Activated CD4-positive, alpha-beta T cell treated with anti-CD3 and anti-CD28 coated beads, Interleukin-10, Interleukin-2, amounts not matched to agents 100 ng/mL and 50 ng/mL, durations not matched to agents 16 hours and 8 hours (primary cell): ENCODE measurements at places on chromosomes 5 and 9.

- no peak for DNase-seq
Observed at GRCh38 chr9:109923806-109924205, 143.8 kb downstream of the PALM2AKAP2 start.

GRCh38 chr5:164027738-164028137 lies 522.3 kb downstream of the MAT2B start:
- DNase-seq = no peak

GRCh38 chr9:127975376-127976315 lies 5.1 kb downstream of the EEIG1 start:
- no peak for DNase-seq

- DNase-seq = no peak
Observed at GRCh38 chr5:134245101-134245604, 19.3 kb upstream of the PPP2CA start.

DNA sequence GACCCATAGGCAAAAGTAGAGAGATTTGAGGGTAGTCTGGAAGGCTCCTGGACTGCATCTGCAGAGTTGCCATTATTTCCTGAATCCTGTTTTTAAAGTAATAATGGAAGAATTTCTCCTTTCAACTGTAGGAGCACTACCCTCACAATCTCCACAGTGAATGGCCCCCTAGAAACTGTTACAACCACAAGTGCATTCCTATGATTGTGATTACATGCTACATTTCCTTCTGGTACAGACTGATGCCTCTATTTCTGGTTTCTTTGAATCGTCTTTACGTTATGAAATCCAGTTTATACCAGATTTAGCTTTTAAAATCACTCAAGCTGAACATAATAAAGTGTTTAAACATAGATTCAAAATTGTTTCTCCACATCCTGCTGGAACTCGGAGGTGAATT lies 49.4 kb downstream of the FRMPD1 start:
- DNase-seq = no peak

DNA sequence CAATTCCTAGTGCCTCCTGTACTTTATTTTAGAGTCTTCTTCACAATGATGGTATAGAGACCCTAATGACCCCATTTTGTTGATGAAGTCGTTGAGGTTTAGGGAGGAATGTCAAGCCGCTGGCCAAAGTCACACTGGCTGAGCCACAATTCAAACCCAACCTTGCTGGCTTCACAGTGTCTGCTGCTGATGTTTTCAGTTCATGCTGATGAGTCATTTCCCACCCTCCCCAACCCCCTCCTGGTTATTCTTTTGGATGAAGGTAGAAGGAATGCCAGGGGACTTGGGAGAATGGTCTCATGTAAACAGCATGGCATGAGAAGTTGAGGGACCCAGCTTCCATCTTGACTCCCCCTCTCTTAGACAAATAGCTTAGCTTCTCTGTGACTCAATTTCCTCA lies 68.6 kb downstream of the TMEM252 start:
- DNase-seq = no peak

DNA sequence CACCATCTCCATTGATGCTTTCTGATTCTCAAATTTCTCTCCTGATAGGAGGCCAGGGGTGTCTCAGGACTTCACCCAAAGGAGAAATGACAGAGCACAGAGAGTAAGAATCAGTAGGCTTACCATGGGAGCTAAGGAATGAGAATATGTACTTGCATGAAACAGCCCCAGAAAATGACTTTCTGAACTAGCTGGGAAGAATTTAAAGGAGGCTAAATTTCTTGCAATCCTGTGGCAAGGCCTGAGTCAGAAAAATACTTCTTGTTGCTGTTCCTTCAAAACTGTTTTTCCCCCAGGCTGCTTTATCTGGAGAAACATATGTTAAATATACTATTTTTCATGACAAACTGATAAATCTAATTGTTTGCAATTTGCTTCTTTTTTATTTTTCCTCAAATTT lies 53.4 kb upstream of the FBXL7 start:
- DNase-seq = no peak

DNA sequence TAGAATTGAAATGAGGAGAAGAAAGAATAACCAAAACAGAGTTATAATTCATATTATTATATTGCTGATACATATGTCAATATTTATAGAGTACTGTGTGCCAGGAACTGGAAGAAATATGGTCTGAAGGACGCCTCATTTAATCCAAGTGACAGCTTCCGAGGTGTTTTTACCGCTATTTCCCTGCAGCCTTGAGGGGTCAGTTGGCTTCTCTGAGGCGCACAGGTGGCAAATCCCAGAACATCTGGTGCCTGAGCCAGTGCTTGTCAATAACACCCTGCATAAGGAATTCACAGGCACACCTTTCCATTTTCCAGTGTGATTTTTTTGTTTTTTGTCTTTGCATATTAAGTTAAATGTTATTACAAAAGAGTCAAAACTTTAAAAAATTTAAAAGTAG lies 43.3 kb upstream of the CTSL start:
- DNase-seq = no peak

DNA sequence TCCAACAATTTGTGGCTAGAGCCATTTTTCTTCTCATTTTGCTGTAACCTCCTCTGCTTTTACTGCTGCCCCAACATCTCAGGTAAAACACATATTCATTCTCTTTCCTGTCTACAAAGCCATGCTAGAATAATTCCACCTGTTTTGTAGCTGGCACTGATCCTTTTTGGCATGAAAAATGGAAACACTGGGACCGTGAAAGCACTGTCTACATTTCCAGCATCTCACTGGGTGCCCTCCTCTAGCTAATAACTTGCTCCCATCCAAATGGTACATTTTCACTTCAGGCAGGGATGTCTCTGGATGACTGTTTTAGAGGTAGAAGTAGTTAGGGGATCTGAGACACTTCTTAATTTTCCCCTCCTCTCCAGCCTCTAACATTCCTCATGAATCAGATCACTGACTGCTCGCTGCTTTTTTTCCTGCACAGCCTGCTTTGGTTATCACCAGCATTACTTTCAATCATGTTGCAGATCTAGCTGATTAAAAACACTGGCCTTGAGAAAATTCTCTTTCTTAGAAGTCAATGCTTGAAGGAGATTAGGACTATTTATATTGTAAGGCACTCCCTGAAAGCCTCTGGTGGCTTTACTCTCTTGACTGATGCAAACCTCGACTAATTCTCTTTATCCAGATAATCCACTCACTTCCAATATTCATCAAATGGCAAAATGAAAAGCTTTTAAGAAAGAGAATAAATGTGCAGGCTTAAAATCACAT lies 1312.6 kb upstream of the DMAC1 start:
- no peak for DNase-seq

DNA sequence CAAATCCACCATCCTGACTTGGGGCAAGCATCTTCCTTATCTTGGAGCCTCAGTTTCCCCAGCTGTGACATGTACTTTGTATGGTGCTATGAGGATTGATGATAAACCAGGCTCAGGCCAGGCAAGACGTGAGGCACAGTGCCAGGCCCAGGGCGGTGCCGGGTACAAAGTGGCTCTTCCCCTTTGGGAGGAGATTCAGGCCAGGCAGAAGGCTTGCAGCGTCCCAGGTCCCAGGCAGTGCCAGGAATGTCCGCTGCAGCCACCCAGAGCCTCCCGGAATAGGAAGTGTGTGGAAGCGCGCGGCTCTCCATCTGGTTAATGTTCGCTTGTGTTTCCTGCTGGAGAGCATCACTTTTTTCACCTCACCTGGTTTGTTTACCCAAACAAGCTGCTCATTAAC lies 12.6 kb upstream of the DENND1A start:
- DNase-seq = no peak
